CD8-positive, alpha-beta memory T cell (primary cell): ENCODE measurements at places on chromosomes 1 and 21. TPM values are rescaled to one million over a fixed set of nuclear protein-coding genes. Genes with fewer than 3 reads are reported as not detected.

GRCh38 chr1:27531959-27532685 lies 42.2 kb upstream of the WASF2 start:
- no peak for DNase-seq

Gene RGS8
- total RNA-seq: not detected

GRCh38 chr1:18282851-18283600 lies 175.4 kb downstream of the IGSF21 start:
- DNase-seq: no peak

- peak; percentile 15 for DNase-seq
Measured at GRCh38 chr1:183956559-183957188, 80.9 kb downstream of the COLGALT2 start.

DNA sequence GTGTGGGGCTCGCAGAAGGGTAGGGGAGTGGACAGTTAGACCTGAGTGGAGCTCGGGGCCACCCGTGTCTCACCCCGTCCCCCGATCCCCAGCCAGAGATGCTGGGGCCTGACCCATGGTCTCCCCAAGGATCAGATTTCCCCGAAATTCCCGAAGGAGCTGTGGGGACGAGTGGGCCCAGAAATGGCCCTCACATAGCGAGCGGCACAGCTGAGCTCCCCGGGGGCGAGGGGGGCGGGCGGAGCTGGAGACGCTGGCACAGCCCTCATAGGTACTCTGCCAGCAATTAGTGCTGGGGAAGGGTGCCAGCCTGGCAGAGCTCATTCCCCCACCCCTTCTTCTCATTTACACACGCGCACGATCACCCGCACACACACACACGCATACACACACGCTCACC lies 9.2 kb downstream of the CASZ1 start:
- DNase-seq: no peak
